H9 (cell line): ENCODE measurements at places on chromosomes 5 and 9.

- DNase-seq, result peak; percentile 17
Measured at GRCh38 chr5:133450286-133450685, 162.1 kb downstream of the FSTL4 start.

GRCh38 chr9:33285502-33285901 lies 4.8 kb upstream of the NFX1 start:
- no peak for DNase-seq

GRCh38 chr5:124592891-124593290 lies 153.5 kb downstream of the ZNF608 start:
- no peak for DNase-seq

- no peak for DNase-seq
Measured at GRCh38 chr5:59765446-59765845, 128.1 kb downstream of the PDE4D start.

- no peak for DNase-seq
Measured at GRCh38 chr9:21634951-21635350, 152.8 kb upstream of the IFNE start.

DNA sequence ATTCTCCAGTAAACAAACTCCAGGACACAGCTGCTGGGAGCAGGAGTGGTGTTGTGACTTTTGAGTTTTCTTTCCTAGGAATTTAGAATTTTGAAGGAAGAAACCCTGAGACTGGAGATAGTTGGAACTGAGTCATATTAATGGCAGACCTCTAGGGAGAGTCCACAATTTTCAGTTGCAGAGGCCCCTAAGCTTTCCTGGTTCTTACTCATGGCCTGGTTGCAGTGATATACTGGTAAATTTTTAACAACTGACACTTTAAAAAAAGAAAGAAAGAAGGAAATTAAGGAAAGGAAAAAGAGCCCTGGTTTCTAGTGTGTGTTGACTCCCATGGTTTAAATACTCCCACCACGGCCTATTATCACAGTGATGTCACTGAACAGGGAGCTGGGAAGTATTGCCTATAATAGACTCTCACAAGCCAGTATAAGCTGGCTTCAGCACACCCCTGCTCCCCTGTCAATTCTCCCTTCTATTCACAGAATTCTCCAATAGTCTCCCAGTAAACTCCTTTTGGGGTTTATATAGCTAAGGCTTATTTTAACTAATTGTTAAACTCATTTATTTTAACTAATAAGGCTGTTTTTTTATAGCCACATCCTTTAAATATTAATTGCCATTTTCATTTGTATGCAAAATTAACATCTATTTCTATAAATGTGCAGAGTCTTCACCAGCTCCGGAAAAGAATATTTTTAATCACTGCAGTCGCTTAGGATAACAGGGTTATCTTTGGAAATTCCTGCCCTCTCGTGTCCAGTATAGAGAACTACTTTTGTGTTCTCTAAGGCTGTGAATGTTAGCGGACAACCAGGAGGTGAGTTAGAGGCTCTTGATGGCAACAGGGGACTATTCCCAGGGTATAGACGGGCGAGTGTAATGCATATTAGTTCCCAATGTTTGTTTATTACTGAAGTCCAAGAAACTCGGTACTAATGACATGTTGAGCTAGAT lies 59.7 kb downstream of the GGTA1 start:
- no peak for DNase-seq

GRCh38 chr9:76615177-76615603 lies 149.0 kb upstream of the PCA3 start:
- DNase-seq, result no peak

GRCh38 chr9:37430841-37431597 lies 8.5 kb downstream of the GRHPR start:
- peak; percentile 57 for DNase-seq

DNA sequence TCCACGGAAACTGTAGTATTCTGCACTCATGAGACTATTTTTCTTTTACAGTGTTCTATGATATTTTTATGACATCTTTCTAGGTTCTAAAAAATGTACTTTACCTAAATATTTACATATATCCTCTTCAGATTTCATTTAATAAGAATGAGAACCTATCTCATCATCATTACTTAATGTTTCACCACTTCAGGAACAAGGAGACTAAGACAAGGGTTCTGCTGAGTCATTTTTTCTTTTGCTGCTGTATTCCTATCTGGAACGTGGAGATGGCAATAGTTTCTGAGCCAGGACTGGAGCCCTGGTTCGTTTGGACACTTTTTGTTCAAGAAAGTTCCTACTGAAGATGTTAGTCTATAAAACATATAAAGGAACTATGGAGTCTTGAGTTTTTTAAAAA lies 258.2 kb upstream of the MAP3K1 start:
- no peak for DNase-seq

DNA sequence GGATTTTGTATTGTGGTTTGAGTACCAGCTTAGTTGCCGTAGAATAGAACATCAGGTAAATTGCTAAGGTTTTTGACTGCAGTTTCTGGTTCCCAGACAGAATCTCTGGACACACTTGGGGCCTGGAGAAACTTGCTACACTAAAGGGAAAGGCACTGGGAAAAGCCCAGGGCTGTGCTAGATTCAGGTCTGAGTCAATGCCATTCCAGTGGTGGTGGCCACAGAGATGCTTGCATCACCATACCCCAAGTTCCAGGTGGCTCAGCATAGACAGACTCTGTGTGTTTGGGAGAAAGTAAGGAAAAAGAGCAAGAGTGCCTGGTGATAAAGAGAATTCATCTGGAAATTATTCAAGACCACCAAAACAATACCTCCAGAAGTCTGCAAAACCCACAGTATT lies 120.6 kb downstream of the HMHB1 start:
- DNase-seq, result no peak

DNA sequence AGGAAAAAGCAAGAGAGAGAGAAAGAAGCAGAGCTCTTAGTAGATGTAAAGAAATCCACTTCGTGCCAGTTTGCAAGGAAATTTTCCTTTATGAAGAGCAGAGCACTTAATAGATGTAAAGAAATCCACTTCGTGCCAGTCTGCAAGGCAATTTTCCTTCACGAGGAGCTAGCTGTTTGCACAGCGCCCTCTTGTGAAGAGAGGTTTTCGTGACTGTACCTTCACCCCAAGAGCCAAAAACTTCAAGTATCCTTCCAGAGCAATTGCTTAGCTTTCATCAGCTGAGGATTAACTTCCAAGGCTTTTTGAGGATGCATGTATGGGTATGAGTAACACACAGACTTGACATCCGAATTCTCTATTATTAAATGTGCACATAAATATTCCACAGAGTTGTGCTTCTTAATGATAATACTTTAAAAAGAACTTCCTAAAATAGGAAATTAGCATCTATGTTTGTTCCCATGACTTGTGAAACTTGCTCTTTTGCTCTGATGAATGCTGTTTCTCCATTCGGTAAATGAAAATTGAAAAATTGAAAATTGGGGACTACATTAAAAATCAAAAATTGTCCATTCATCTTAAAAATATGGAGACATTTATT lies 525.6 kb downstream of the PDE4D start:
- DNase-seq, result peak; percentile 56

GRCh38 chr5:38029397-38030065 lies 189.7 kb upstream of the GDNF start:
- peak; percentile 30 for DNase-seq

GRCh38 chr9:92615790-92616189 lies 54.1 kb downstream of the IPPK start:
- DNase-seq, result peak; percentile 11

GRCh38 chr5:139684350-139684880 lies 36.3 kb downstream of the CXXC5 start:
- no peak for DNase-seq

DNA sequence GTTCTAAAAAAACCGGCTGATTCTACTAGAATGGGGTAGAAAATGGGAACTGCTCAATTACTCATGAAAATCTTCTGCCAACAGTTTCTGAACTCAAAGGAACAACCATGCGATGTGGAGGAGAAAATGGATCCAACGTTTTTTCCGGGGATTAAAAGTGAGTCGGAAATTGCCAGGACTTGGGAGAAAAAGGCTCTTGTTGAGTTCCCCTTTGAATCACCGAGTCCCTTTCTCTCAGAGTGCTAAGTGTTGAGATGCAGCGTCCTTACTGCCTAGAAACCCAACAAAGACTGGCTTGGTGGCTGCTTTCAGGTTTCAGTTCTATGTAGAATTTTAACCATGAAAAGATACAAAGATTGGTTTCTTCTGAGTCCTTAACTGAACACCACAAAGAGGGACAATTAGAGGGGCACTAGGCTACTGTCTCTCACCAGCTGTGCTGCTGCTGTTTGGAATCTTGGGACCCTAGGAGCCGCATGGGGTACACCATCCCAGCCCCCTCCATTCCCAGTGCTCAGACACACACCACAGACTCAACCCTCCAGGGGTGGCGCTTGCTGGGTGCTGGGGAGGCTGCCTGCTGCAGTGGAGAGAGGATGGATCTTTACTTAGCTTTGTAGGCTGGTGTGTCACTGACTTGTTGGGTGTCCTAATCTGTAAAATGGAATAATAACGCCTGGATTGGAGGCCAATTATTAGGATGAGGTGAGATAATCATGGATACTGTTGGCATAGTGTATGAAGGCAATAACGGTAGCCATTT lies 21.5 kb upstream of the NEUROG1 start:
- DNase-seq, result no peak

DNA sequence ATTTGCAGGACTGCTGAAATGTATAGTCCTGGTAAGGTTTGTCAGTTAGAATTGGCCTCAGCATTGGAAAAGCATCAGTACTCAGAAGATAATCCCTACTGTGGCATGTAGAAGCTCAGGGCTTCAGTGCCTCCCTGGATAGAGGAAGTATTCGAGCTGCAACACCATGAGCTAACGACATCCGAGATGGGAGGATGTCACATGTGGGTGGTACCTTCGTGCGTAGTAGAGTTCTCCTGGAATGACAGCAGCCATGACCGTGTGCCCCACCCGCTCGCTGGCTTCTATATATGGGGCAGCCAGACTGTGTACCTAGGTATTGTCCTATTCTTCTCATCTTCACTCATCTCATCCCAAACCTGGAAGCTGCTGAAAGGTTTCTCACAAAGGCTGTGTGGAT lies 345.8 kb upstream of the KLF9 start:
- DNase-seq, result no peak

- DNase-seq, result no peak
Measured at GRCh38 chr9:9996259-9996658, 616.5 kb downstream of the PTPRD start.

DNA sequence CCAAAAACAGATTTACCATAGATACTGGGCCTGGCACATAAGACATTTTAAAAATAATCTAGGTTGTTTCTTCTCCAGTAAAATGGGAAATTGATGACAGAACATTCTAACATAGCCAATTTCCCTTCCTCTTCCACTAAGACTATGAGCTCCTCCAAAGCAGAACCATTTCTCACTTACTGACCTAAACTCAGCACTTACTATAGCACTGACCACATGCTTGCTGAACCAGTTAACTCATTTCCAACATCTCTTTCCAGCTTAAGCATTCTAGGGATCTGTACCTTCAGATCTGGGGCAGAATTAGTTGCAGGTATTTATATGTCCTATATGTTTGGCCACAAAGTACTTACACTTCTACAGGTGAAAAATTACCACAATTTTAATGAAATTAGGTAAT lies 58.9 kb downstream of the TTC39B start:
- DNase-seq, result no peak

GRCh38 chr9:5089737-5090136 lies 95.7 kb downstream of the INSL6 start:
- no peak for DNase-seq

DNA sequence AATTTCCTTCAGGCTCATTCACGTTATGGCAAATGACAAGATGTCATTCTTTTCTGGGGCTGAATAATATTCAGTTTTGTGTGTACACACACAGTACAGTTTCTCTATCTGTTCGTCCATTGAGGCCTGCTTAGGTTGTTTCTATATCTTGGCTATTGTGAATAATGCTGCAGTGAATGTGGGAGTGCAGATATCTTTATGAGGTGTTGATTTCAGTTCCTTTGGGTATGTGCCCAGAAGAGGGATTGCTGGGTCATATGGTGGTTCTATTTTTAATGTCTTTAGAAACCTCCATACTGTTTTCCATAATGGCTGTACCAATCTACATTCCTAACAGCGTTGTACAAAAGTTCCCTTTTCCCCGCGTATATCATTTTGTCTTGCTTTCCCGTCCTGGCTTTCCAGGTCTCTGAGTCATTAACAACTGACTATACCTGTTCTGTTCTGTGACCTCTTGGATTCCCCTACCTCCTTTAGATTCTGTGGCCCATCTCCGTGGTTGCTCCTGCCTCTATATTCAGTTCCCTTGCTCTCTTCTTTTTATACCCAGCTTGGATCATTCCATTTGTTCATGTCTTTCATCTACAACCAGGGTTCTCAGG lies 6.8 kb downstream of the SNX30 start:
- DNase-seq, result no peak

DNA sequence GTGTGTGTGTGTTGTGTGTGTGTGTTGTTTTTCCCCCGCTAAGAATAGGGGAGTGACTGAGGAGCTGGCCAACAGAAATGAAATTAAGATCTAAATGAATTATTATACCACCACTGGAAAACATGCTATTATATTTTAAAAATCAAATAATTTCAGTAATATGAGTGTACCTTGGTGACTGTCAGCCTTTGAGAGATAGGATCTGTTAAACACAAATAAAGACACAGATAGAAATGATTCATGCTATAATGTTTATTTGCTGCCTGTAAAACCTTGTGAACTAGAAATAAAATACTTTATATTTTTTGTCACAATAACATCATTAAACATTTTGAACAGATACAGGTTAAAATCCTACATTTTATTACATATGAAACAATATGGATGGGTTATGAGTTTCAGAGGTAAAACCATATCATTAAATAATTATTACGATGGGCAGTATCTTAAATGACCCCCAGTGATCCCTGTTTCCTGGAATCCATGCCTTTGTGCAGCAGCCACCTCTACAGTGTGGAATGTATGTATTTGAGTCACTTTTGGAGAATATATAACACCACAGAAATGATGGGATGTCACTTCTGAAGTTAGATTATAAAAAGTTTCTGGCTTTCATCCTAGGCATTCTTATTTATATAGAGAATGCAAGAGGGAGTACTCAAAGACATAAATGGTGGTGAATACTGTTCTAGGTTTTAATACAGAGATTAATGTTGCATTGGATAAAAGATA lies 617.2 kb downstream of the CDH18 start:
- DNase-seq, result no peak

- DNase-seq, result no peak
Measured at GRCh38 chr5:32449262-32449661, 4.7 kb upstream of the ZFR start.

- no peak for DNase-seq
Measured at GRCh38 chr9:3288686-3289085, 237.1 kb downstream of the RFX3 start.

DNA sequence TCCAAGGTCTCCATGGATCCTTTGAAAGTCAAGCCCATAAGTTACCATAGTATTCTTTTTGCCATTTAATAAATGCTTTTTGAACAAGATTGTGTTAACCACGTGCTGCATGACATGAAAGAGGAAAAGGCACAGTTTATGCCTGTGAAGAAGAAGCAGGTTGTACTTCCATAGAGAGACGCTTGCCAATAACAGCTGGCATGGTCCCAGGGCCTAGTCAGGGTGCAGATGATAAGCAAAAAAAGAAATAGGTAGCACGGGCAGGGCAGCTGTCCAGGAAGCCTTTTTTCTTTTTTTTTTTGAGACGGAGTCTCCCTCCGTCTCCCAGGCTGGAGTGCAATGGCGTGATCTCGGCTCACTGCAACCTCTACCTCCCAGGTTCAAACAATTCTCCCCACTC lies 71.8 kb upstream of the CLINT1 start:
- DNase-seq, result no peak
